T-helper 17 cell (primary cell): ENCODE measurements at places on chromosomes 5 and 9.
A peak's percentile ranks its signal among the peaks of the same experiment; 100 is the strongest.

GRCh38 chr9:68493958-68494577 is 46.6 kb downstream of the TMEM252 start:
- no peak for DNase-seq

GRCh38 chr9:16744394-16744793 is 126.1 kb downstream of the BNC2 start:
- DNase-seq, result no peak

DNA sequence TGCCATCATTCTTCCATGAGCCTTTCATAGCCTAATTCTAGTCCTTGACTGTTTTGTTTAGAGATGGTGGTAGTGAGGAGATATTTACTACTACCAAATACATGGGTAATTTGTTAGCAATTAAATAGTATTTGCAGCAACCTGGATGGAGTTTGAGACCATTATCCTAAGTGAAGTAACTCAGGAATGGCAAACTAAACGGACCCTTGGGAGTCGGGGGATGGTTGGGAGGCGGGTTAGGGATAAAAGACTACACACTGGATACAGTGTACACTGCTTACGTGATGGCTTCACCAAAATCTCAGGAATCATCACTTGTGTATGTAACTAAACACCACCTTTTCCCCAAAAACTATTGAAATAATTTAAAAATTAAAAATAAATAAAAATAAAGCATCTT is 809.2 kb upstream of the ZNF608 start:
- no peak for DNase-seq

- no peak for DNase-seq
Measured at GRCh38 chr9:26975728-26976707, 19.8 kb downstream of the IFT74 start.

- DNase-seq, result peak; percentile 22
Measured at GRCh38 chr9:94603259-94604160, 9.9 kb upstream of the FBP2 start.

DNA sequence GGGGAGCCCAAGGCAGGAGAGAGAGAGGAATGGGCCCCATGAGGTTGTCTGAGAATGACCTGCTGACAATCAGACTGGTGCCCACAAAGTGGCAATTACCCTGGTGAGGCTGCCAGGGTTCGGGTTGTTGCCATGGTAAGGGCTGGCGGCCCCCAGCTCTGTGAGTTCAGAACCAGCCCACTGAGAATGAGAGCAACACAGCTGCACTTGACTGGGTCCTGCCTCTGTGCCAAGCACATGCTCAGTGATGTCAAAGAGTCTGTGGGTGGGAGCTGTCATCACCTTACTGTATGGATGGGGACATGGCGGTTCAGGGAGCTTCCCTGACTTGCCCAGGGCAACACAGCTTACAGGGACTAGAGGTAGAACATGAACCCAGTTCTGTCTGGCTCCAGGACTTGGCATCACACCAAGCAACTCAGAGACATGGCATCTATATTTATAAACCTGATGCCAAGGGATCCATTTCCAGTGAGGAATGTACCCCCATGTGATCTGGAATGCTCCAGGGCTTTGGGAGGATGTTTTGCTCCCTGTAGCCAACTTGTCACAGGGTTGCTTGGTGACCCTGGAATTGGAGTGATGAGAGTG is 38.2 kb upstream of the TEX48 start:
- no peak for DNase-seq

DNA sequence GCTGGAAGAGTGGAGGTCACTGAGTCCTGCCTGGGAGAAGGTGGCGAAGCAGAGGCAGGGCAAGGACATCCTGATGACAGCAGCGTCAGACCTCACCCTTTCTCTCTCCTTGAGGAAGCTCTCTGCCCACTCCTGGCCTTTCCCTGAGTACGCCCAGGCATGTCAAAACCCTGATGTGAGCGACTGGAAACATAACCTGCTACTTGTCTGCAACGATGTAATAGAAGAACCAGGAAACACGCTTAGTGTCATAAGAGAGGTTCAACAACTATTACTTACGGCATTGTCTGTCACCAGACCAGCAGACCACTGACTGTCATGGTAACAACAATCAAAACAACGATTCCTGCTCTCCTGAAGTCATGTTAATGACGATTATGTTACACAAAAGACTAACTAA is 152.4 kb downstream of the ACTL7B start:
- no peak for DNase-seq

DNA sequence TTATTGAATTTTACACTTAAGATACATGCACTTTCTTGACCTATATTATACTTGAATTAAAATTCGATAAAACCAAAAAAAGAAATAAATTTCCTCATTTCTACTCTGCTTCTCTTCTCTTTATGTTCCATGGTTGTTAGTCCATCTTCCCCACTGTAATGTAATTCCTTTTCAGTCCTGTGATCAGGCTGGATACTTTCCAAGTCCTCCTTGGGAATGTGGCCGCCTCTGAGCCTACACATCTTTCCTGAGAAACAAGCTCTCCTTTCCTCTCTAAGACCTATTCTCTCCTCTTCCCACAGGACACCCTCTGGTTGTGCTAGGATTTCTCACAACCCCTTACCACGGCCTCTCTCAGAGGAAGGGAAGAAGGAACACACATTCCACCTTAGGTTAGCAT is 285.1 kb downstream of the DNAH5 start:
- no peak for DNase-seq

DNA sequence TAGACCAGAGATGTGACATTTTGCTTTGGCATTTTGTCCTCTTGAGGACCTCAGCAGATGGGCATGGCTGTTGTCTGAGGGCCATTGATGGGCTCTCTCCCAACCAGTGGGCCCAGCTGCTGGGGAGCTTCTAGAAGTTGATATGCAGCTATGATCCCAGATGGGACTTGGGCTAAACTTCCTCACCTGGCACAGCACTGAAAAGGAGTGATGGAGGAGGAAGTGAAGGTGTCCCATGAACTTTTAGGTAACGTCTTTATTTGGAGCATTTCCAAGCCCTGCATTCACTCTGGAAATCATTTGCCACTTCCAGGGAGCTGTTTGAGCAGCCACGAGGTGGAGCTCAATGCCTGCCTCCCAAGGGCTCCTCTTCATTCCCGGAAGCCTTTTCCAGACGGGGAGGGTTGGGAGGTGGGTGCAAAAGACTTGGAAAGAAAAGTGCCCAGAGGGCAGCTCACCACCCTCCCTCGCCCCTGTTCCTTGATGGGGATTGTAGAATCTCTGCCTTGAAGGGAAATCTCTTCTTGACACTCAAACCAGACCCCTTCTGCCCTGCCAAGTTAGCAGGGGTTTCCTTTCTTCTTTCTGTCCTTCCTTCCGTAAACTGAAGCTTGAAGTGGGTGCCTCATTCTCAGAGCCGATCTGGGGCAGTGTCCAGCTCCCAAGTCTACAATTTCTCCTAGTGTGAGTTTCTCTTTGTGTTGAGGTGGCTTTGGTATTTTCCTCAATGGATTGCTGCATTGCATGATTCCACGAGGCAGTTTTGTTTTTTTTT is 18.1 kb upstream of the NEUROG1 start:
- no peak for DNase-seq

- no peak for DNase-seq
Measured at GRCh38 chr5:15785531-15785981, 285.6 kb downstream of the FBXL7 start.

DNA sequence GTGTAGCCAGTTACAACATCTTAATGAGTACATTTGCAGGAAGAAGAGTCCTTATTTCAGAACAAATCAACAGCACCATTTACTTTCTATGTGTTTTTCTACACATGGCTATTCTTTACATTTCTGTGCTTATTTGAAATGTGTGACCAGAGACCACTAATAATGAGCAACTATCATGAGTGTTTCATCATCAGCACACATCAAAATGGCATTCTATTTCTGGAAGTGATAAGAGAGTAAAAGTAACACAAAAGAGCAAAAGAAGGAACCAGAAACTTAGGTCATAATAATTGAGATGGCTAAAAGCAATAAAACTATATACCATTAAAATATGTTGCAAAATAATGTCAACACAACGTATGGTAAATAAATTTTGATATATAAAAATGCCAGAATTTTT is 159.7 kb downstream of the PBX3 start:
- DNase-seq, result no peak

GRCh38 chr9:71816916-71817451 is 48.7 kb upstream of the CEMIP2 start:
- DNase-seq, result no peak

GRCh38 chr5:103690676-103691075 is 128.1 kb upstream of the NUDT12 start:
- DNase-seq, result no peak

GRCh38 chr5:179864686-179865085 is 6.1 kb upstream of the MRNIP start:
- DNase-seq, result no peak

GRCh38 chr9:114082017-114082762 is 4.1 kb upstream of the AMBP start:
- peak; percentile 54 for DNase-seq

- no peak for DNase-seq
Measured at GRCh38 chr5:80796846-80797245, 142.1 kb upstream of the DHFR start.

DNA sequence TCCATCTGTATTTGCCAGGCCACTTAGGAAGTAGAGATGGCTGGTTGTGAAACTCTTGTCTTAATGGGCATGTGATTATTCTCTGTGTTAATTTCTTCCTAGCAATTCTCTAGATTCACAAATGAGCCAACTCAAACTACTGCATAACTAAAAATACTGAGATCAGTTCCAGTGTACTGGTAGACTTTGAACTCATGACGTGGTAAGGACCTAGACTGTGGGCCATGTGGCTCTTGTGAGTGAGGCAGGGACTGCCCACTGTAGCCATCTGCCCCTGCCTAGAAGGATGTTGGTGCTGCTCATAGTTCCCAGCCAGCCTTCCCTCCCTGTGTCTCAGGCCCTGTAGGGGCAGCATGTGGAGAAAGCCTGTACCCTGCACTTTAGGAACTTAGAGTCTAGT is 47.4 kb downstream of the CYSTM1 start:
- DNase-seq, result no peak

- DNase-seq, result no peak
Measured at GRCh38 chr5:6557807-6558575, 74.9 kb downstream of the NSUN2 start.

GRCh38 chr5:115758356-115758755 is 58.1 kb downstream of the CDO1 start:
- no peak for DNase-seq

- DNase-seq, result no peak
Measured at GRCh38 chr5:1827886-1828397, 26.7 kb downstream of the NDUFS6 start.

DNA sequence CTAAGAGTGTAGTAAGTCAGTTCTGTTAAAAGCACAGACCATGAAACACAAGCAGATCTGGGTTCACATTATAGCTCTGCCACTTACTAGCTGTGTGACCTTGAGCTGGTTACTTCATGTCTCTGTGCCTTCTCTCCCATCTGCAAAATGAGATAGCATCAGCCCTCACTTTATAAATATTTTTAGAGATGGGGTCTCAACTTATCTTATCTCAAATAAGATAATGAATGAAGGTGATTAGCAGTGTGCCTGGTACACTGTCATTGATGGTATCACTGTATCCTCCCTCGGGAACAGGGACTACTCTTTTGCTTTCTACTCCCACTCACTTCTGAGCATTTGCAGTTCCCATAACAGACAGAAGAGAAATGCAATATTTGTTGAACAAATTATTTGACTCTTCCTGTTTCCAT is 52.4 kb downstream of the GALNT10 start:
- no peak for DNase-seq

- DNase-seq, result no peak
Measured at GRCh38 chr9:137089232-137089947, 2.6 kb downstream of the MAN1B1 start.

DNA sequence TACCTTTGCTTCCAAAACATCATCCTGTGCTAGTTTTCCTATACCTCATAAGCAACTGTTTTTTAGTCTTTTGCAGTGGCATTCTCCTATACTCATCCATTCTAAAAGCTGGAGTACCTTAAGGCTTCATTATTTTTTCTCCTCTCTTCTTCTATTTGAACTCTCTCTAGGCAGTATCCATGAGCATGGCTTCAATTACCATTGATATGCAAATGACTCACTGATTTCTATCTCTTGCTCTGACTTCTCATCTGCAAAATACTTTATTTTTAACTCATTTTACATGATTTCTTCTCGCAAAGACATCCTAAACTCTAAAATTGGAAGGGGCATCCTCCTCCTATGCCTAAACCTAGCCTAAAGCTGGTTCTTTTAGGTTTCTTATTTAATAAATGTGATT is 365.1 kb upstream of the NUDT12 start:
- no peak for DNase-seq

- DNase-seq, result no peak
Measured at GRCh38 chr5:134626369-134627014, 6.1 kb downstream of the SAR1B start.

- DNase-seq, result no peak
Measured at GRCh38 chr5:125600559-125600958, 822.6 kb upstream of the GRAMD2B start.

GRCh38 chr5:38533286-38534155 is 22.9 kb downstream of the LIFR start:
- DNase-seq, result no peak

- DNase-seq, result no peak
Measured at GRCh38 chr5:91145333-91145620, 237.8 kb downstream of the ARRDC3 start.

DNA sequence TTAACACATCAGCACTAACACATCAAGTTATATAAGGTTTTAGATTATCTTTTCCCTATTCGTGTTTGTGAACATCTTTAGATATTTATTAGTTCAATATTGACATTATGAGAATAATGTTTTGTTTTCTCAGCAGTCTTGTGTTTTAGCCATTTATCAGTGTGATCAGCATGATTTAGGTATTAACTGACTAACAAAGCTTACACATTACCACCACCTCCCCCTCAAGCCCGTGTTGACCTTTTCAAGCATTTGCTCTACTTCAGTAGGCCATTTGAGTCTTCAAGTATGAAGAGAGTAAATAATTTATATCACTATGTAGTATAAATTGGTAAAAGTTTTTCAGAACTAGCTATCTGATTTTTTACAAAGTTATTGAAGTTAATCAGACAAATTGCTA is 6.9 kb downstream of the PBX3 start:
- DNase-seq, result no peak

DNA sequence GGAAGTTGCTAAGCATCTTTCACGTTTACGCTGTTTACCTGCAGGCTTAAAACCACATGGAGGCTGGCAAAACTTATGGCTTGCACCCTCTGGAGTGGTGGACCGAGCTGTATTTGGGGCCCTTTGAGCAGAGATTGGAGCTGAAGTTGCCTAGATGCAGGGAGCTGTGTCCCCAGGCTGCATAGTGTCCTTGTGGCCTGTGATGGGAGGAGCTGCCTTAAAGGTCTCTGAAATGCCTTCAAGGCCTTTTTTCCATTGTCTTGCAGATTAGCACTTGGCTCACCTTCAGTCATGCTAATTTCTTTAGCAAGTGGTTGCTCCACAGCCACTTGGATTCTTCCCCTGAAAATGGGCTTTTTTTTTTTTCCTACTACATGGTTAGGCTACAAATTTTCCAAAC is 81.5 kb upstream of the CHD1 start:
- DNase-seq, result no peak

GRCh38 chr5:28678899-28679298 is 1640.5 kb upstream of the CDH9 start:
- DNase-seq, result no peak

GRCh38 chr5:79573983-79574890 is 38.0 kb upstream of the TENT2 start:
- no peak for DNase-seq

GRCh38 chr5:74136276-74136825 is 504.2 kb downstream of the ENC1 start:
- no peak for DNase-seq
